ENCODE measurements at places on chromosomes 5 and 9.

- DNase-seq = no peak
Observed at GRCh38 chr9:133029994-133030316, 842 bp upstream of the GTF3C5 start.

GRCh38 chr9:87891754-87892153 lies 9.1 kb downstream of the SPATA31E1 start:
- no peak for DNase-seq

- DNase-seq = no peak
Observed at GRCh38 chr5:95623706-95624105, 3.8 kb downstream of the GPR150 start.

DNA sequence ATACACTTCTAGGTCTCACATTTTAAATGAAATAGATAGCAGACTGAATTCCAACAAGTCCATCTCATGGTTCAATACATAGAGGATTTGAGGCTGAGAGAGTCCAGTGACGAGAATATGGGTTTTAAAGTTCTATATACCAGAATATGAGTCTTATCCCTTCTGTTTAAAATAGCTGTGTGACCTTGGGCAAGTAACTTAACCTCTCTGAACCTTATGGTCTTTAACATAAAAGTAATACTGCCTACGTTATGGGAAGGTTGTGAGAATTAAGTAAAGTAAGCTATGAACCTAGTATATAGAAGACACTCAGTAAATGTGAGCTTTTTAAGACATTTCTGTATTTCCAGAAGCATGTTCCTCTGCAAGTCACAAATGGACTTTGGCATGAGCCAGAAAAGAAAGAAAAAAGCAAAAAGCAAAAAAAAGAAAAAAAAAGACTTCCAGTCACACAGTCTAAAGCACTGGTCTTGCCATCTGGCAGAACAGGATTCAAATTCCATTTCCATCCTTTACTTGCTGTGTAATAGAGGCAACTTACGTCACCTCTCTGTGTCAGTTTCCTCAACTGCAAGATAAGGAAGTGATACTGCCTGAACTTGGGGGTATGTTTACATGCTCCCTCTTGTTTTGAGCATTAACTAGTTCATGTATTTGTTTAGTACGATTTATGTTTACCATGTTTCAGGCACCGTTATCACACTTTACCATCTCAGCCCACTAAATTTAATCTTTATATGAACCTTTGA lies 248.2 kb downstream of the TRIM32 start:
- DNase-seq = no peak

DNA sequence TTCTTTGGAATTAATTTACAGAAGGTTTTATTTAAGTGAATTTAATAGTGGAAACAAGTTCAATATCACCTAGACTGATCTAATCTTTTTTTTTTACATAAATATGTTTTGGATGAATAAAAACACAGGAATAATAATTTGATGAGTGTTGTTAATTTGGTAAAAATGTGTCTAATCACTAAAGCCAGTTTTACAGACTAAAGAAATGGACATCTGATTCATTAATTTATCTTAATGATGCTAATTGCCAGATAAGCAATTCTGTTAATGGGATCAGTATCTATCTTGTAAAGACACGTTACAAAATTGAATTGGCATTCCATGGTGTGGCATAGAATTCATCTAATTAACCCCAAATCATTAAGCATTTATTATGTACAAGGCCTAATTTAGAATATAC lies 743.3 kb upstream of the CDH6 start:
- DNase-seq = no peak

- DNase-seq = no peak
Observed at GRCh38 chr9:94817291-94818177, 91.0 kb downstream of the AOPEP start.

- DNase-seq = peak; percentile 21
Observed at GRCh38 chr5:60649288-60649917, 50.6 kb downstream of the DEPDC1B start.

DNA sequence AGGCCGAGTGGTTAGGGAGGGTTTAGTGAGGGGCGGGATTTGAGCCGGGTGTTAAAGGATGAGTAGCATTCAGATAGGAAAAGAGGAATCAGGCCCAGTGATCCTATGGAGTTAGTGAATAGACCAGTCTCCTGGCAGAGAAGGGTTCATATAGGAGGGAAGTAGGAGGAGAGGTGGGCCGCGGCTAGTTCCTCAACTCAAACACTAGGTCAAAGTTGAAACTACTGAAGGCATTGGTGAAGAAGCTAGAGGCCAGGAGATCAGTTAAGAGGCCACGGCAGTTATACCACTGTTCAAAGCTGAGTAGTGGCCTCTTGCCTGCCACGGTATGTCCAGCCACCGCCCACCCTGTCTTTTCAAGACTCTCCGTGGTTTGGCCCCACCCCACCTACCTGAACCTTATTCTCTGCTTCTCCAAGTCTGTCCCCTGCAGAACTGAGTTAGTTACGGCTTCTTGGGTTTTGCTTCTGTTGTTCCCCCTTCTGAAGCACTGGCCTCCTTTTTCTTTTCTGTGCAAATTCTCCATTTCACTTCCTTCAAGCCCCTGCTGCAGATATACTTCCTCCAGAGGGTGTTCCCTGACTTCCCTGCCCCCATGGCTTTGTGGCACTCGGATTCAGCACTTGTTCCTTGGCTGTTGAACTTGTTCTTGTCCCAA lies 1.8 kb downstream of the ZBTB34 start:
- no peak for DNase-seq

DNA sequence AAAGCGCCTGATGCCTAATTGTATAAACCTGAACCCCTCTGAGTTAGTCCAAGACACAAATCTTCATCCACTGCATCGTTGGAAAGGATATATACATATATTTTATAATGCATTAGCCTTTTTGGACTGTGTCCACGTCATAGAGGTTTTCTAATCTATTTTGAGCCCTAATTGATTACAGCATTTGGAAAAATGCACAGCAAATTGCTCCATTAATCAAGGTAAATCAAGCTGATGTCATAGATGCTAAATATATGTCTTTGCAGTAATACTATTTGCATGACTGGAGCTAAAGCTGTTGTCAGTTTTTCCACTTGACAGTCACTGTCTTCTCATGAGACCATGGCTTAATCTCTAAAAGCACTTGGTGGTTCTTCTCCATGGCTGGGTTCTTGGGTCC lies 483.5 kb upstream of the TNC start:
- DNase-seq = no peak

DNA sequence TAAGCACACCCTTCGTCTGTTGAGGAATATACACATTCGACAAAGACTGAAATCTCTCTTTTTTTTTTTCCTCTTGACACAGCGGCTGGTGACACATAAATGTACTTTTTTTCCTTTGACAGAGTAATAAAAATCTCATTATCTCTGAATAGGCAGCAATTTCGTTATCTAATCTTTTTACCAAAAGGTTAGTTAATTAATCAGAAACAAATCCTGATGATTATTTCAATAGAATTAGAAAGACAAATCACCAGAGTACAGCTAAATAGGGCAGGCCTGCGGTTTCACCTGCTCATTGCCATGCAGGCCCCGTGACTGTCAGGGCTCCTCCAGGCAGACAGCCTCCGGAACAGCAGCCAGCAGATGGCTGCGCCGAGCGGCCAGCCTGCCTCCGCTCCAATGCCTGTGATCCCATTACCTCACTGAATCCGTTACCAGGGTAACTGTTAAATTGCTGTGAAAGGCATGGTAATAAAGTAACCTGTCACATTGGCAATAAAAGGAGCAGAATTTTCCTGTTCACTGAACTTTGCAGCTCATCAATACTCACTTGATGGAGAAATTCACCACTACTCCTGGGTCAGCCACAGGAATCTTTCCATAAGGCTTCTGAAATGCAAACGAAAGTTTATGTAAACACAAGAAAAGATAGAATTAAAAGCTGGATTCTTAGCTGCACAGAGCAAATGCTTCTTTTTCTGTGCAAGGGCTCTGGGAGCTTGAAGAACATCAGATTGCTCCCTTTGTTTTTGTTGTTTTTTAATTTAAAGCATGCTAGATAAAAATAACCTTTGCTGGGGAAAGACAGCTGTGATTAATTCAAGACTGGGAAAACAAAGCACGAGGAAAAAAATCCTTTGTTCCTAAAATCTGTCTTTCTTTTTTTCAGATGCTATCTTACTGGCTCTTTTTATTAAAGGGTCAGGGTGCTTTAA lies 666.4 kb upstream of the ZNF608 start:
- no peak for DNase-seq

DNA sequence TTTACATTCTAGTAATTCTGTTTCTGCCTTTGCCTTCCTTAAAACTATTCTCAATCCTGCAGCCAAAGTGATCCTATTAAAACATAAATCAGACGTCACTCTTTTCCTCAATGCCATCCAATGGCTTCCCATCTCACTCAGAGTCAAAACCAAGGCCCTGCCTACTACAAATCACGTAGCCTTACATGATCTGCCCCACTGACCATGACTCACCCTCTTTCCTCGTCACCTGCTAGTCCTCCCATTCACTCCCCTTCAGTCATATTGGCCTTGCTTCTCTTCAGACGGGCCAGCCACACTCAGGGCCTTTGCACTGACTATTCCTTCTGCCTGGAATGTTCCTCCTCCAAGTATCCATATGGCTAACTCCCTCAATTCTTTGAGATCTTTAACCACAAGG lies 39.0 kb upstream of the DMXL1 start:
- peak; percentile 49 for DNase-seq

DNA sequence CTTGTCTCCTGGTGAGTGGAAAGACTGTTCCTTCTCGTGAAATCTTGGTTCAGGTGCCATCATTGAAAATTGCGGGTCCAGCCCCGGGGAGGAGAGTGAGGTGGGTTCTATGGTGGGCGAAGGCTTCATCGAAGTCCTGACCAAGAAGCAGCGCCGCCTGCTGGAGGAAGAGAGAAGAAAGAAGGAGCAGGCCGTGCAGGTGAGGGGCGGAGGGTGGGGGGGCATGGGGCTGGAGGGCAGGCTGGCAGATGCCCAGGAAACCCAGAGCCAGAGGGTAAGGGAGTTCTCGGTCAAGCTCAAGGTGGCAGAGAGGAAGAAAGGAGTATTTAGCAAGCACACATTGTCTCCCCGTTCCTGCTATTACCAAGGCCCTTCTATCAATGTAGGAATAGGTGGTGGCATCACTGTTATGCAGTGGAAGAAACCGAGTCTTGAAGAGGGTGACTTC lies 24.3 kb upstream of the POMT1 start:
- DNase-seq = peak; percentile 35

DNA sequence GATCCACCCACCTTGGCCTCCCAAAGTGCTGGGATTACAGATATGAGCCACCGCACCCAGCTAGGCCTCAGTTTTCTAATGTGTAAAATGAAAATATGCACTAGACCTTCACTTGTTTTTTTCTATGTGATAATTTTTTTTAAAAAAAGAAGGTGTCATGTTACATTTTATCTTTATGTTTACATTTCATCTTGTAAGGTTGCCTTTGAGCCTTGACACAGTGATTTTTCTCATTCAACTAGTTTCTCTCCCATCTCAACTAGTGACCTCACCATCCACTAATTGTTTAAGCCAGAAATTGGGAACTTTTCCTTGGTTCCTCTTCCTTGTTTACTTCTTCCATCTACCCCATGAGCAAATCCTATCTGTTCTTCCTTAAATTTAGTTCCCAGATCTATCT lies 21.5 kb downstream of the TMC1 start:
- no peak for DNase-seq

DNA sequence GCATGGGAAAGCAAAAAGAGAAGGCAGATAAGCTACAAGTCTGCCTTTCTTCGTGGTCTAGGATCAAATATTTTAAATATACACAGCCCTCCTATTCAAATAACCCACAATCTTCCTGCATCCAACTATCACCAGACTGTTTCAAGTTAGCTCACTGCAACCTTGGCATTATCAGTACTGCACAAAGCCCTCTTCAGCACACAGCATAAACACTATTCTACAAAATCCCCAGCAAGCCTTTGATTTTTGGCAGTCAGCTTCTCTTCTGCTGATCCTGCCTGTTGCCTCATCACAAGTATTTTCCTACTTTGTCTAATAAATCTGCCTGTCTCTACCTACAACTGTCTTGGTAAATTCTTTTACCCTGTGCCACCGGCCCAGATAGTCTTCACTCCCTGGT lies 142.9 kb downstream of the COX7C start:
- no peak for DNase-seq

DNA sequence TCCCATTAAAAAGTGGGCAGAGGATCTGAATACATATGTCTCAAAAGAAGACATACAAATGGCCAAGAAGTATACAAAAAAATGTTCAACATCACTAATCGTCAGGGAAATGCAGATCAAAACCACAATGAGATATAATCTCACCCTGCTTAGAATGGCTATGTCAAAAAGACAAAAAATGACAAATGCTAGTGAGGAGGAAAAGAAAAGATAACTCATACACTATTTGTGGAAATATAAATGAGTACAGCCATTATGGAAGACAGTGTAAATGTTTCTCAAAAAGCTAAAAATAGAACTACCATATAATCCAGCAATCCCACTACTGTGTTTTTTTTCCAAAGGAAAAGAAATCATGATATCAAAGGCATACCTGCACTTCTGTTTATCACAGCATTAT lies 450.7 kb downstream of the EFNA5 start:
- DNase-seq = no peak

DNA sequence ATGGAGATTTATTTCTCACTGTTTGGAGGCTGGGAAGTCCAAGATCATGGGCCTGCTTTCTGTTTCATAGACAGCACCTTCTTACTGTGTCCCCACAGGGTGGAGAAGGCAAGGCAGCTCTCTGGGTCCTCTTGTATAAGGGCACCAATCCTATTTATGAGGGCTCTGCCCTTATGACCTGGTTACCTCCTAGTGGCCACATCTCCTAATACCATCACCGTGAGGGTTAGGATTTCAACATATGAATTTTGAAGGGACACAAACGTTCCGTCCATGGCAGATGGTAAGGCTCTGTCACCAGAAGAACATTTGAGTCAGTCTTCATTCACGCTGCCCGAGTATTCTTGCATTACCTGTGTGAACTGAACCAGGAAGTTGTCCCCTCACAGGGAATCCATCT lies 48.4 kb downstream of the ANKRD33B start:
- no peak for DNase-seq

DNA sequence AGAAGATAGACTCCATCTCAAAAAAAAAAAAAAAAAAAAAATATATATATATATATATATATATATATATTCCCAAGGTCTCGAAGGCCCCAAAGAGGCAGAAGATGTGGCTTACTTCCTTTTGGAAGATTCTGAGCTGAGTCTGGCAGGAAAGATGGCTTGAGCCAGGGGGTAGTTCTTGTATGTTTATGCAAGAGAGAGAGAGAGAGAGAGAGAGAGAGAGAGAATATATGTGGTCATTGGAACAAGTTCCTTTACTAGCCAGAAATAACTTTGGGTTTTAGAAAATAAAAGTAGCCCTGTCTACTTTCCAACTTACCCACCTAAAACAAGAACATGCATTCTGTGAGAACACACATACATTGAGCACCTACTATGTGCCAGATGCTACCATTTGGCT lies 17.6 kb downstream of the NCS1 start:
- no peak for DNase-seq

- DNase-seq = no peak
Observed at GRCh38 chr5:96977228-96977627, 41.3 kb downstream of the LNPEP start.

All from activated CD4-positive, alpha-beta T cell treated with anti-CD3 and anti-CD28 coated beads, Interleukin-2, Interleukin-4, amounts not matched to agents 100 ng/mL and 50 ng/mL, durations not matched to agents 16 hours and 8 hours (primary cell).